ENCODE measurements at places on chromosomes 16 and 17.
A peak's percentile ranks its signal among the peaks of the same experiment; 100 is the strongest.

GRCh38 chr16:69311533-69312387, 610 bp downstream of the VPS4A start:
- peak; percentile 36 for DNase-seq

DNA sequence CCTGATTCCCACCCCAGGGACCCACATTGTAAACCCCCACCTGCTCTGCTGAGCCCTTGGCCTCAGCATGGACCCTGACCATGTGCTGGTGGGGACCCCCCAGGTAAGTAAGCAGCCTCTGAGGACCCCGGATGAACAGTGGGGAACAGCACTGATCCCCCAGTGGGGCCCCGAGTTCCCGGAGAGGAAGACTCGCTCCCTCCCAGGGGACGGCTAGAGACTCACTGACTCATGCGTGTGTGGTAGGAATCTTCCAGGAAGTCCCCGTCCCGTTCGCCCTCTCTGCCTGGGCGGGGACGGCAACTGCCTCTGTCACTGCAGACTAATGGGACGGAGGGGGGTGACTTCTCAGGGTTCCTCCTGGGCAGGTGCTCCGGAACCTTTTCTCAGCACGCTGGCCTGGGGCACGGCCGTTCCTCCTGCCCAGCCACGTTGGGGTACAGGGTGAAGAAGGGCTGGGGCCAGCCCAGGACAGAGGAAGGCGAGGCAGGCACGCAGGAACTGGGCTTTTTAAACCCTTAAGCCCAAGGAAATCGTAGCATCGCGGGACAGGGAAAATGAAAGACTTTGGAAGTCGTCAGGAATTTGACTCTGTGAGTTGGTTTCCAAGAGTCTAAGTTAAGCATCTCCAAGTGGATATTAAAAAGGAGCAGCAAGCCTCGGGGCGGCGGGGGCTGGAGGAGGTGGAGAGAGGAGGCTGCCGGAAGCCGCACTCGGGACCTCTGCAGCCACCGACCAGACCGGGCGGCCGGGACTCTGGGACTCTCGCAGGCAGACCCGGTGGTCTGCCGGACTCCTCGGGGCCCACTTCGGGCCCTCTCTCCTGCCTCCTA, 178.7 kb downstream of the SEC14L1 start:
- DNase-seq: peak; percentile 82

DNA sequence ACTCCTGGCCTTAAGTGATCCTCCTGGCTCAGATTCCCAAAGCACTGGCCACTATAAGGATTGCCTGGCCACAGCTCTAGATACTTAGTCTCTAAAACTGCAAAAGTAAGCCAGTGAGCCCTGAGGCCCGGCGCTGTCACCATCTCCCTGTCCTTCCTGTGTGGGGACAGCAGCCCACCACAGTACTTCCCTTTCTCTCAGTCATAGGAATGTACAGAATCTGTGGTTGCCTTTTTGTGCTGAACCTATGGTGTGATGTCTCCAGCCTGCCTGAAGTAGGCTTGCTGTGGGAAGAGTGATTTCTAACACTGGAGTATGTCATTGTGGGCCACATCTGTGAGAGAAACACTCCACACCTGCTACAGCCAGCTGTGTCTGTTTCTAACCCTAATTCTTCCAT, 24.7 kb downstream of the NTAN1 start:
- DNase-seq: no peak

GRCh38 chr16:546909-547770, 13.1 kb upstream of the PRR35 start:
- no peak for DNase-seq

- no peak for DNase-seq
These were observed 27.3 kb upstream of the CBFA2T3 start for GRCh38 chr16:89004209-89004831.

DNA sequence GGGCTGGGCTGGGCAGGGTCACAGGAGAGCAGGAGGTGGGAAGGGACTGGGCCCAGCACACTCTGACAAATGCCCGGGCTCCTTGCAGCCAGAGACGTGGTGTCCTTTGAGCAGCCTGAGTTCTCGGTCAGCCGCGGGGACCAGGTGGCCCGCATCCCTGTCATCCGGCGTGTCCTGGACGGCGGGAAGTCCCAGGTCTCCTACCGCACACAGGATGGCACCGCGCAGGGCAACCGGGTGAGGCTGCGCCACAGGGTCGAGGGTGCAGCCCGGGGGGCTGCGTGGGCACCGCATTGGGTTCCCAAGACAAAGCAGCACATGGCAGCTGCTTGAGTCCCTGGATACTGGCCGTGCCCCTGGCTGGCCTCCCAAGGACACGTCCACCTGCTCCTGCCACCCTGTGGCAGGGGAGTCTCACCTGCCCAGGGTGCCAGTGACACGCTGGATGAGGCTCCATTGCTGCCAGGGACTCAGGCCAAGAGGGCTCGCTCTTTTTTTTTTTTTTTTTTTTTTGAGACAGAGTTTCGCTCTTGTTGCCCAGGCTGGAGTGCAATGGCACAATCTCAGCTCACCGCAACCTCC, 21.3 kb downstream of the GALK1 start:
- no peak for DNase-seq

GRCh38 chr17:64978138-64978537, 58.9 kb upstream of the LRRC37A3 start:
- DNase-seq: no peak

DNA sequence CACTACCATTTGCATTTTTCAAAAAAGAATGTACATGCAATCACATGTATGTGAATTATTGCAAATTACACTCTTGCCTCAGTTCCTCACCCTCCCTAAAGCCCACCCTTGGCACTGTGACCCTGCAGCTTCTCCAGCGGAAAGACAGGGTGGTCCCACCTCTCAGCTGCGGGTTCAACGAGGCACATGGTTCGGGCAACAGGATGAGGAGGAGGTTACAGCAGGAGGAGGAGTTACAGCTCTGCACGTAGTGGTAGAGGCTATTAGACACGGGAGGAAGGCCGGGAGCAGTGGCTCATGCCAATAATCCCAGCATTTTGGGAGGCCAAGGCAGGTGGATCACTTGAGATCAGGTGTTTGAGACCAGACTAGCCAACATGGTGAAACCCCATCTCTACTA, 5.2 kb downstream of the C16orf95 start:
- DNase-seq: no peak

GRCh38 chr16:19687279-19687678, 30.7 kb downstream of the KNOP1 start:
- DNase-seq: no peak

GRCh38 chr17:77898521-77899434, 59.7 kb upstream of the TNRC6C start:
- DNase-seq: no peak

- DNase-seq: peak; percentile 54
These were observed 246.9 kb upstream of the KCNJ16 start for GRCh38 chr17:69828087-69828486.

DNA sequence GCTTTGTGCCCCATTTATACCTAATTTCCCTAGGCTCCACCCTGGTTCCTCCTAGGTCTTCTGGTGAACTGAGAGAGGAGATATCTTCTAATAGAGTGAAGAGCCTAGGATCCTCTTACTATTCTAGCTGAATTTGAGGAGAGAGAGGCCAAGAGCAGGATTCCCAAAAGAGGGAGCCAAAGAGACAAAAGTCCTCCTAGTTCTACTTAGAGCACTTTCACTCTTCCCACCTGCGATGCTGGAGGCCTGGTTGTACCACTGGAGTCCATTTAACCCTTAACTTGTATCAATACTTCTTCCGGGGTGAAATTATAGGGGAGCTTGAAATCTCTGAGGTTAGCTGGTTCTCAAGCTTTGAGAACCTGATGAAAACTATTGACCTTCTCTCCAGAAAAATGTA, 3.4 kb upstream of the SSH2 start:
- DNase-seq: peak; percentile 17

DNA sequence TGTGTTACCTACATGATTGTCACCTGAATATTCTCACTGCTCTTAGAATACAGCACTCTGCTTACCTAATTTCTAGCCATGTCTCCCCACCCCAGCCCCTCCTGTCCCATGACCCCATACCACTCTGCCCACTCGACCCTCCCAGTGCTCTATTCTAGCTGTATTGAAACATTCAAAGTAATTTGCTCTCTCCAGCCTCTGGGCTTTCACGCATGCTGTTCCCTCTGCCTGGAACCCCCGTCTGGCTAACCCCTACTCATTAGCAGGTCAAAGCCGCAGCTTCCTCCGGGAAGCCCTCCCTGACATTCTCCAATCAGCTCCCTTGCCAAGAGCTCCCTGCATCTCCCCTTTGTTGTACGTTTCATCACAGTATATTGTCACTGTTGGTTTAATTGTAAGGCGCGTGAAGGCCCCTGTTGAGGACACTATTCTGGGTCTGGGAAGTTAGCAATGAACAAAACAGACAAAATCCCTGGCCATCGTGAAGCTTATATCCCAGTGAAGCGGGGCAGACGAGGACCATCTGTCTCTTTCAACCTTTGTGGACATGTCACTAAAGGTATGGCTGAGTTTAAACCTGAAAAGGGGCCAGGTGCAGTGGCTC, 72.3 kb upstream of the LHX1 start:
- no peak for DNase-seq

- DNase-seq: no peak
These were observed 868.9 kb upstream of the SOX9 start for GRCh38 chr17:71251951-71252350.

GRCh38 chr16:53891409-53892139, 187.6 kb downstream of the FTO start:
- DNase-seq: no peak

DNA sequence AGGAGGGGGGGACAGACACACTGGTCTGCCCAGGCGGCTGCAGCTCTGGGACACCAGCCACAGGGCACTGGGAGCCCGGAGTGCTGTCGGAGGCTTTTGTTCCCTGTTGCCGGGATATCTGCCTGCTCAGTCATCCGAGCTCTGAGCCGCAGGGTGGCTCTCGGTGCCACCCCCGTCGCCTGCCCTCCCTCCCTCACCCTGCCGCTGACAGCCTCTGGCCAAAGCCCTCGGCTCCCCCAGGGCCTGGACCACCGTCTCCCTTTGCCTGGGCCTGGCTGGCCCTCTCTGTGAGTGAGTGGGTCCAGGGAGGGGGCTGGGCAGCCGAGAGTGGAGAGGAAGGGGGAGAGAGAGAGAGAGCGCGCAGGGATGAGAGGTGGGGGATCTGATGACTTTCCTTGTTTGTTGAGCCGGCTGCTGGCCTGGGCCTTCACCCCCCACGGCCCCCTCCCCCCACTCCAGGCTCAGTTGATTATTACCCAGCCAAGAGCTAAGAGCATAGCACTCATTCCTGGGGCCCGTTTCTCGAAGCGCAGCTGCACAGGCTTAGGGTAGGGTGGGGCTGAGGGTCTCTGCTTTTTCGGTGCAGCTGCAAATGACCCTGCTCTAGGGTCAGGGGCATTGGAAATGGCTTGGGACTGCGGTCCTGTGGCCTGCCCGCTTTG, 2.7 kb downstream of the FOXJ1 start:
- DNase-seq: no peak

DNA sequence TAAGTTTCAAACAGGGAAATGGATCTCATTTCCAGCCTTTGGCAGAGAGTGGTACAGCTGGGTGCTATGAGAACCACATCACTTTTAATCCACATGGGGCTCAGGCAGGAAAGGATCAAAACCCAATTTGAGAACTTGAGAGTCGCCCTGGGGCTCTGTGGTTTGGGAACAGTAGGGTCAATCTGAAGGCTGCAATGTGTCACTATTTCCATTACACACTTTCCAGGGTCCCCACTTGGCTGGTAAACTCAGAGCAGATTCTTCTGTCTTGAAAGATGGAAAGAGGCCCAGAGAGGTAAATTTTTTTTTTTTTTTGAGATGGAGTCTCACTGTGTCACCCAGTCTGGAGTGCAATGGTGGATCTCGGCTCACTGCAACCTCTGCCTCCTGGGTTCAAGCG, 6.7 kb upstream of the HIGD1B start:
- no peak for DNase-seq

- DNase-seq: peak; percentile 70
These were observed 8.4 kb upstream of the MTSS2 start for GRCh38 chr16:70694088-70694867.

DNA sequence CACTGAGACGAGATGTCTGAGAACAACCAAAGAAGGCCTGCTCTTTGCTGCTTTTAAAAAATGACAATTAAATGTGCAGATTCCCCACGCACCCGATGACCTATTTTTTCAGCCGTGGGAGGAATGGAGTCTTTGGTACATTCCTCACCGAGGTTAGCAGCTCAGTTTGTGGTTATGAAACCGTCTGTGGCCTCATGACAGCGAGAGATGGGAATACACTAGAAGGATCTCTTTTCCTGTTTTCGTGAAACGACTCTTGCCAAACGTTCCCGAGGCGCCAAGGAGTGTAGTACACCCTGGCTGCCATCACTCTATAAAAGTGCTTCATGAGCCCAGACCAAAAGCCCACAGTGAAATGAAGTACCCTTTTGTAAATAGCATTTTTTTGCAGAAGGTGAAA, 87.8 kb downstream of the CRISPLD2 start:
- peak; percentile 94 for DNase-seq

DNA sequence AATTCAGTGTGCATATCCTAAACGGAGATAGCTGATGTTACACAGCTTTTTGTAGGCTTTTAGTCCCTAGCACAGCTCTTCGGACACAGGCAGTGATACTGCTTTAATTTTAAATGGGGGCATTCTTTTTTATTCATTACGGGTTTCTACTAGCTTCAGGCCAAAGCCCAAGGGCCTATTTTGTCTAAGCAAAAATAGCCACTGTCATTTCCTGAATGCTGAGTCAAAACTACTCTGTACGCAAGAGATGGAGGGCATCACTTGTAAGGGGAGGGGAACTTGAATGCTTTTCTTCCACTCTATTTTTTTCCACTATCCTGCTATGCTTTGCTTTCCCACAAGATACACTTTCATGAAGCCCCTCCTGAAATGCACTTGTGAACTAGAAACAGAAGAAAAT, 360.7 kb downstream of the PMP22 start:
- peak; percentile 54 for DNase-seq

DNA sequence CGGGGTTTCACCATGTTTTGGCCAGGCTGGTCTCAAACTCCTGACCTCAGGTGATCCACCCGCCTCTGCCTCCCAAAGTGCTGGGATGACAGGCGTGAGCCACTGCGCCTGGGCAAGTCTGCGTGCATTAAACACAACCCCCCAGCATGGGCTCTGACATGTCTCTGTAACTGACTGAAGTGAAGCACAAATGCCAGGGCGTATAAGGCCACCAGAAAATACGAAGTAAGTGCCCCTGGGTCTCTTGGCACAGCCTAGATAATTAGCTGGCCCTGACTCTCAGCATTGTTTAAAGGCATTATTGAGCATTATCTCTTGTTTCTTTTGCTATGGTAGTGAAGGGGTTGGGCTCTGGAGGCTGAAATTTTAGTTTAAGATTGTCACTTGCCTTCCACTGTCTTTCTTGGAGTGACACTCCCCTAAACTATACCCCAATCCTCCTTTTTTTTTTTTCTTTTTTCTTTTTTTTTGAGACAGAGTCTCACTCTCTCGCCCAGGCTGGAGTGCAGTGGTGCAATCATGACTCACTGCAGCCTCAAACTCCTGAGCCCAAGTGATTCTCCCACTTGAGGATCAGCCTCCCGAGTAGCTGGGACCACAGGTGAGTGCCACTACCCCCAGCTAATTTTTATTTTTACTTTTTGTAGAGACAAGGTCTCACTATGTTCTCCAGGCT, 8.2 kb upstream of the SEC14L1 start:
- DNase-seq: peak; percentile 36

- DNase-seq: no peak
These were observed 13.8 kb downstream of the MSLN start for GRCh38 chr16:774086-775001.

Measured in iris pigment epithelial cell (primary cell).